DMS79 (cell line): ENCODE measurements at places on chromosomes 12 and 14.

- DNase-seq, result no peak
Measured at GRCh38 chr12:122884860-122885259, 11.1 kb downstream of the VPS37B start.

DNA sequence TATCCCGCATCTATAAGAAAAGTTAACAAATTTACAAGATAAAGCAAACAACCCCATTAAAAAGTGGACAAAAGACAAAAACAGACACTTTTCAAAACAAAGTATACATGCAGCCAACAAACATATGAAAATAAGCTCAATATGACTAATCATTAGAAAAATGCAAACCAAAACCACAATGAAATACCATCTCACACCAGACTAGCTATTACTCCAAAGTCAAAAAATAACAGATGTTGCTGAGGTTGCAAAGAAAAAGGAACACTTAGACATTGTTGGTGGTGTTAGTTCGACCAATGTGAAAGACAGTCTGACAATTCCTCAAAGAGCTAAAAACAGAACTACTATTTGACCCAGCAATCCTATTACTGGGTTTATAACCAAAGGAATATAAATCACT is 968.6 kb upstream of the USP15 start:
- DNase-seq, result no peak

DNA sequence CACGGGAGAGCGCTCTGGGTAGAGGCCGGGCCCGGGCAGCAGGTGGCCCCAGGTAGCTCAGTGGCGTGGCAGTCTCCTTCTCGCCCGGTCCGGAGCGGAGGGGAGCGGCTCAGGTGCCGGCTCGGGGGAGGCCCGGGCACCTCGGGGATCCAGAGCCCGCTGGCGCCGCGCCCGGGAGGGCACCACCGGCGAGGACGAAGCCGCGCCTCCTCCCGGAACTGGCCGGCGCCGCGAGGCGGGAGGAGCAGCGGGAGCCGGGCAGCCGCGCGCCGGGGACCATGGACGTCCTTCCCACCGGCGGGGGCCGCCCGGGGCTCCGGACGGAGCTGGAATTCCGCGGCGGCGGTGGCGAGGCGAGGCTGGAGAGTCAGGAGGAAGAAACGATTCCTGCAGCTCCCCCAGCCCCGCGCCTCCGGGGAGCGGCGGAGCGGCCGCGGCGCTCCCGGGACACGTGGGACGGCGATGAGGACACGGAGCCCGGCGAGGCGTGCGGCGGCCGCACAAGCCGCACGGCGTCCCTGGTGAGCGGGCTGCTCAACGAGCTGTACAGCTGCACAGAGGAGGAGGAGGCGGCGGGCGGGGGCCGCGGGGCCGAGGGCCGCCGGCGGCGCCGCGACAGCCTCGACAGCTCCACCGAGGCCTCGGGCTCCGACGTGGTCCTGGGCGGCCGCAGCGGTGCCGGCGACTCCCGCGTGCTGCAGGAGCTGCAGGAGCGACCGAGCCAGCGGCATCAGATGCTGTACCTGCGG is 21.5 kb upstream of the GNS start:
- no peak for DNase-seq

- DNase-seq, result no peak
Measured at GRCh38 chr14:51576879-51577278, 74.8 kb upstream of the FRMD6 start.

DNA sequence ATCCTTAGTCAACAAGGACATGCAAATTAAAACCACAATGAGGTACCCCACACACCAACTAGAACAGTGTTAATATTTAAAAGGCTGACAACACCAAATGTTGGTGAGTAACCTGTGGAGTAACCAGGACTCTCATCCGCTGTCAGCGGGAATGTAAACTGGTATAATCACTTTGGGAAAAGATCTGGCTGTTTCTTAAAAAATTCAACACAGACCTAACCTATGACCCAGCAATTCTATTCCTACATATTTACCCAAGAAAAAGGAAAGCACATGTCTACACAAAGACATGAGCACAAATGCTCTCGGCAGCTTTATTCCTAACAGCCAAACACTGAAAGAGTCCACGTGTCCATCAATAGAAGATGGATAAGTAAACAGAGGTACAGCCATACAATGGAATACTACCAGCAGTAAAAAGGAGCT is 26.6 kb downstream of the NRDE2 start:
- DNase-seq, result no peak

GRCh38 chr14:99479160-99479905 is 1.3 kb downstream of the SETD3 start:
- DNase-seq, result no peak

- DNase-seq, result peak; percentile 24
Measured at GRCh38 chr12:118448341-118448740, 72.0 kb downstream of the SUDS3 start.

DNA sequence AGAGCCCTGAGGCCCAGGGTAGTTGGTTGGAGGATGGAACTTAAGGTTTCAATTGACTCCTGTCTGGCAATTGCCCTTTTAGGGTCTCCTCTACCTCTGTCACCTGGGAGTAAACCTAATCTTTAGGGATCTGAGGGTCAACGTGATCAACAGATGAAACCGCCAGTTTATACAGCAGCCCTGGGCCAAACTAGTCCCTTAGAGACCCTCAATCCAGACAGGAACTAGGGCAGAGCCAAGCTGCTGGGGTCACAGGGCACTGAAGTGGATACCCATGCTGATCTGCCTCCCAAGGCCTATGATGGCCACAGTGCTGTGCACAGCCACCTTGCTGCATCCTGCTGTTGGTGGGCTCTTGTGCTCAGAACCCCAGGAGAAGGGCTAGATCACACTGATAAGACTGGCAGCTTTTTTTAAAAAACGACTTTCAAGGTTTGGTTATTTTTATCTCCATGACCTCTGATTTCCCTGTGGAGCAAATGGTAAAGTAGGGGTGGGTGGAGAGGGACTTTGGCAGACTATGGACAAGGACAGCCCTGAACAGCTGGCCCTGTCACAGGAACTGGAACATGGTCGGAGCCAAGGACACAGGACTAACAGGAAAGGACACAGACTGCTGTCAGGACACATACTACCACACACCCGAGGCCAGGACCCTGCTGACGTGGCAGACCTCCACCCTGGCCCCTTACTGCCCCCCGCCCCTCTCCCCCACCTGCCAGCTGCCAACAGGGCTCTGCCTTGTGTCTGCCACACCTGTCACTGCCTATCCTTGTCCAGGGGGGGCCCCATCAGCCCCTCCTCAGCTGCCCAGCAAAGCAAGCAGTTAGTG is 474 bp downstream of the FITM1 start:
- DNase-seq, result no peak

- no peak for DNase-seq
Measured at GRCh38 chr12:41585784-41586183, 397.7 kb downstream of the PDZRN4 start.

DNA sequence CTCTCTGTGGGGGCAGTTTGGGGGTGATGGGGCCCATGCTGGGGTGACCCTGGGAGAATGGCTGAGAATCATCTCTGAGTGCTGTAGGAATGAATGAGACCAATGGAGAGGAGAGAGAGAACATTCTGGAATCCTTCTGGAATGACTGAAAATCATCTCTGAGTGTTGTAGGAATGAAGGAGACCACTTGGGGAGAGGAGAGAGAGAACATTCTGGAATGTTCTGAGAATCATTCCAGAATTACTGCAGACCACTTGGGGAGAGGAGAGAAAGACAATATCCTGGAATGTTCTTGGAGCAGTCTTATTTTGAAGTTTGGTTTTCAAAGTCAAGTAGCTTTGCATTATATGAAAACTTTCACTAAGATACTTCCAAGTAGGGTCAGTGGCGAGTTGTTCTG is 64.3 kb downstream of the ZNF664 start:
- DNase-seq, result no peak

GRCh38 chr12:22048351-22049041 is 2.5 kb downstream of the CMAS start:
- DNase-seq, result no peak

- peak; percentile 18 for DNase-seq
Measured at GRCh38 chr14:65631040-65631439, 218.5 kb downstream of the FUT8 start.

DNA sequence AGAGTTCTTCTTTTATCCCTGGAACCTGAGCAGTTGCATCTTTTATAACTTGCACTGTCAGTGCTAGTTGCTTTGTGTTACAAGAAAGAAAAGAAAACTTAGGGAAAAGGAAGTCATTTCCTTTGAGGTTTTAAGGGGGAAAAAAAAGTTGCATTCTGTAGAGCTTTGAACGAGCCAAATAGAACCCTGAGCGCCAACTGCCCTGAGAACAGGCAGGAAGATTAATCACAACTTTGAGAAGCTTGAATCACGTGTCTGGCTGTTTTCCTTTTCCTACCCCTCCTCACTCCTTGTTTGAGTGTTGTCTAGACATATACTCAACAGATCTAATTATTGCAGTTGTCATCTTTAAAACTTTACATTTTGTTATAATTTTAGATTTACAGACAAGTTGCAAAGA is 12.5 kb downstream of the PCNX1 start:
- no peak for DNase-seq

DNA sequence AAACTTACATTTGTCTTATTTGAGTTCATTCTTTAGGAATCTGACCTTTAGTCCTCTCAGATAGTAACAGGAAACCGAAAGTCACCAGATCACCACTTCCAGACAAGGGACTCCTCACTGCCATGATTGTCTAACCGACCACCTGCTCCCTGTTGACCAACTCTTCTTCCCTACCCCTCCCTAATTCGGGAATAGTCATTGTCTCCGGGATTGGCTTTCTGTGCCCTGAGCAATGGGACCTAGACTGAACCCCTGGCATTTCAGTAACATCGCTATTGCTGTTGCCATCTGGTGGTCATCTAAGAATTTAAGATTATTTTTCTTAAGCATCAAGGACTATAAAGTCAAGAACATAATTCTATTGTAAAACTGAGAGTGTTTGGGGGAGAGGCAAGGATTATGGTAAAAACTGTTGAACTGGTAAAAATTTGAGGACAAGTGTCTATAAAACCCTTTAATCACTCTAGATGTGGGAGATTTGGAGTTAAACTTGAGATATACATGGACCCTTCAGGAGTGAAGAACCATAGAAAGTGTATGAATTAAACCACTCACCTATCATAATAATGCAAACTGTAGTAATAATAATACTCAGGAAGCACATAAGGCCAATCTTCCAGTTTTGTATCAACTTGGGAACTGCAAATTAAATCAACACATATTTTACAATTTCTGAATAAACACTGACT is 6.3 kb downstream of the CLEC2A start:
- no peak for DNase-seq

GRCh38 chr14:99286761-99287160 is 14.8 kb upstream of the BCL11B start:
- DNase-seq, result no peak

- DNase-seq, result no peak
Measured at GRCh38 chr14:31867570-31867969, 209.5 kb upstream of the ARHGAP5 start.

DNA sequence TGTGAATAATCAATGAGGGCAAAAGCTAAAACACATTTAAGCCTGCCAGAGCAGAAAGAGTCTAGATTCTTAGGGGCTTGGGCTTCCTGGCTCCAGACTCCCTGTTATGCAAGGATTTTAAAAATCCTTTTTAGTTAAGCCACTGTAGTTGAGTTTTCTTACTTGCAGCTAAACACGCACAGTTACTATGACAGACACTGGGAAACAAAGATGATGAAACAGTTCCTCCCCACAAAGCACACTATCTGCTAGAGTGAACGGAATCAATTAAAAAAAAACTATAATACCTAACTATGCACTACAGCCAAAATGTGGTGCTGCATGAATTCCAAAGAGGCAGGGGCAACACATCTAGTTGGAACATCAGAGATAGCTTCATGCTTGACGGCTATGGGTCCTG is 28.2 kb downstream of the RPS6KA5 start:
- DNase-seq, result no peak

- DNase-seq, result no peak
Measured at GRCh38 chr14:104870368-104871144, 5.5 kb downstream of the CEP170B start.

DNA sequence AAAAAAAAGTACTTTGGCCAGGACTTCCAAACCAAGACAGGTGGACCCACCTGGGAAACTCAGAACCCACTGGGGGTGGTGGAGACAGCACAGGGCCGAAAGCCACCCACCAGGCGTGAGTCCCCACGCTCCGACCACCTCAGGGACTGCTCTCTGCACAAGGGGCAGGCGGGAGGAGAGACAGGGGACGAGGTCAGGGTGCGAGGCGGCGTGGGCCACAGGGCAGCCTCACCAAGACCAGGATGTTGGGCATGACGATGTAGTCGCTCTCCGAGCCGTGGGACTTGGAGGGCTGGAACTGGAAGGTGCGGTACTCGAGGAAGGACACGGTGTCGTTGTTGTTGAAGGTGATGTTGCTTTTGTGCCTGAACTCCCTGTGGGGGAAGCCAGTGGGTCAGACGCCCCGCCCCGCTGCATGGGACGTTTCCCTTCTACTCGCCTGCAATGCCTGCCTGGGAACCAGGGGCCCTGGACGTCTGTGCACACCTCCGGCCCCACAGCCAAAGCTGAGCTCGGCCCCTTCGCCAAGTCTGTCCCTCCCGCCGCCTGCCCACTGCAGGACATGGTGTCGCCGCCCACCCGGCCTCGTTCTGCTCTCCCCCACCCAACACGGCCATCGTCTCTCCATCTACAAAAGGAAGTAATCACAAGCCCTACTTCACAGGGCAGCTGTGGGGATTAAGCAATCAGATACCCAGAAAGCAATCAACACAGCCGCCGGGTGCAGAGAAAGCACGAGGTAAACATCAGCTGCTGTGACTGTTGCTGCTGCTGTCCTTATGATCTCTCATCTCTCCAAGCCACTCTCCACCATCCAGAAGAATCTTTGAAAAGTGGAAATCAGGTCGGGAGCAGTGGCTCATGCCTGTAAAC is 48.7 kb downstream of the SCARB1 start:
- DNase-seq, result no peak

- no peak for DNase-seq
Measured at GRCh38 chr12:24025153-24025798, 75.8 kb upstream of the SOX5 start.

GRCh38 chr14:79284621-79285020 is 926.7 kb downstream of the DIO2 start:
- DNase-seq, result no peak

DNA sequence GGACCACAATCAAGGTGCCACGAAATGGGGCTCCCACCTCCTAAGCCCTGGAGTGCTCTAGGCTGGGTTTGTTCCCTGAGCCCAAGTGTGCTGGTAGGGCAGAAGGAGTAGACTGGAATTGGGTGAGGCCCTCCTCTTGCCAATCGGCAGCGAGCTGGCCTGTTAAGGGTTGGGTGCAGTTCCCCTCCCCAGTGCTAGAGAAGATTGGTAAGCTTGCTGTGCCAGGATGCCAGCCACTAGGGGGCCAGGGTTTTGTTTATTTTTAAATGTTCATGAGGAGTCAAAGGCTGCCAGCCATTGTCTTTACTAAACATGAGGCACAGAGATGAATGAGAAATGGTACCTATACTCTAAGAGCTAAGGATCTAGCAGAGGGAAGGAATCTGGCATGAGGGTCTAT is 79.7 kb downstream of the SPTB start:
- DNase-seq, result no peak

- no peak for DNase-seq
Measured at GRCh38 chr12:106757623-106758348, 16.7 kb upstream of the RIC8B start.

GRCh38 chr12:810116-810515 is 57.7 kb downstream of the WNK1 start:
- no peak for DNase-seq

GRCh38 chr12:5114436-5114835 is 70.8 kb downstream of the KCNA5 start:
- DNase-seq, result no peak

- no peak for DNase-seq
Measured at GRCh38 chr14:76277586-76278130, 98.3 kb upstream of the ESRRB start.

- DNase-seq, result no peak
Measured at GRCh38 chr12:8886502-8887284, 27.6 kb upstream of the PHC1 start.
